ENCODE measurements at places on chromosomes 1 and 21. TPM values are rescaled to one million over a fixed set of nuclear protein-coding genes. Genes with fewer than 3 reads are reported as not detected.
A peak's percentile ranks its signal among the peaks of the same experiment; 100 is the strongest.

Gene KCNJ9
- total RNA-seq: not detected

Gene LRRN2
- total RNA-seq: 6.6 TPM

Gene TMEM200B
- 4.8 TPM for total RNA-seq

Gene RNU5D-1
- not detected for total RNA-seq

Gene ASCL5
- total RNA-seq: not detected

Gene CFH
- 271 TPM for total RNA-seq

Gene GPA33
- total RNA-seq: 1.5 TPM

Gene NPPB
- 10,488 TPM for total RNA-seq

Gene FNBP1L
- total RNA-seq: 17.8 TPM

Gene TRIM46
- total RNA-seq: not detected

Gene RGSL1
- not detected for total RNA-seq

Gene ATP1A4
- total RNA-seq: not detected

- no peak for DNase-seq
Measured at GRCh38 chr21:20882462-20883407, 115.5 kb upstream of the NCAM2 start.

DNA sequence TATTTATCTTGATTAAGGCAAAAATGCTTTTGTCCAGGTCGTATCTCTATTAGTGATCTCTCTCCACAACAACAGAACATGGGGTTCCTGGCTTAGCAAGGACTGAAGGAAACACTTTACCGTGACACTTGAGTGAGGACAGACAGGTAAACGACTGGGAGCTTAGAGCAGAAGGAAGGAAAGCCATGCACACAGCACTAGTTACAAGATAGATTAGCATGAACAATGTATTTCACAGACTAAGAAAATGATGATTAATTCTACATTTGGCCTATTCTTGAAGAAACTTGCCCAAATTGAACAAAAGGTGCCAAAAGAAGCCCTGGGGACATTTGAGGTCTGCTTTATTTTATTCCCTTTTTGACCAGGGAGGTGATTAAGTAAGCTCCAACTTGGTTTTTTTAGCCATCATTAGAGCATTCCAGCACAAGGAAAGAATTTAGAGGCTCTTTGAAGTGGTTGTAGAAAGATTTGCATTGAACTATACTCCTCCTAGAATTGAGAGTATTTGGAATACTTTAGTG, 248.5 kb downstream of the USP25 start:
- no peak for DNase-seq

DNA sequence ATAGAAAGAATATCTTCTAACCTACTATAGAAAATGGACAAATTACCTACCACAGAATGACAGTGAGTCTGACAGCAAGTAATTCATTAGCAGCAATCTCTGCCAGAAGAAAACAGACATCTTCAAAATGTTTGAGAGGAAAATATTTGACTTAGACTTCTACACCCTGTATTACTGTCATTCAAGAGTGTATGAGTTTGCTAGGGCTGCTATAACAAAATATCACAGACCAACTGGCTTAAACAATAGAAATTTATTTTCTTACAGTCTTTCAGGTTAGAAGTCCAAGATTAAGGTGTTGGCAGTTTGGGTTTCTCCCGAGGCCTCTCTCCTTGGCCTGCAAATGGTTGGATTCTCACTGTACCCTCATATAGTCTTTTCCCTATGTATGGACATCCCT, 52.9 kb upstream of the FGGY start:
- DNase-seq: no peak

DNA sequence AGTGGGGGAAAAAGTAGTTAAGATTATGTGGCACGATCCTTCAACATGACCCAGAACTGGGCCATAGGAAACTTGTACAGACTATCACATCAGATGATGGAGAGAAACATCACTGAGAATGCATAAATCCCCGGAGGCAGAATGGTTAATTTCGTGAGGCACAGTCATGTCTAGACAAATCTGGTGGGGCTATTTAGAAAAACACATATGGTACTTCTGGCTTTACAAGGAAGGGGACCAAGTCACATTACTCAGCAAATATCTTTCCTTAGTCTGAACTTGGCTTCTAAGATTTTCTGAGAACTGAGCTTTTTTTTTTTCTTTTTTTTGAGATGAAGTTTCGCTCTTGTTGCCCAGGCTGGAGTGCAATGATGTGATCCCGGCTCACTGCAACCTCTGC, 9.2 kb upstream of the UQCRHL start:
- no peak for DNase-seq

DNA sequence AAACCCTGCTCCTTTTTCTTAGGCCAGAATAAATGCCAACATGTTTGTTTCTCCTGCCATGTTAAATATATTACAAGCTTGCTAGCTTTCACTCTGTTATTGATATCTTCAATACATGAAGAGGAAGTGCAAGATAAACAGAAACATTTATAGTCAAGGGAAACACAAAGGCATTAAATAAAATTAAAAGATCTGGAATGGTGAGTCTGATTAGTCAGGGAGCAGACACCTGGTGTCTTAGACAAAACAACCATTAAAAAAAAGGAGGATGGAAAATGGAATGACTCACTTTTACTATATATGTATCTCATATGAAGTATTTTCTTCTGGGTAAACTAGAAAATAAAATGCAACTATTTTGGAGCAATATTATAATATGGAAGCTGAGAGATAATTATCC, 123.3 kb downstream of the SMYD3 start:
- DNase-seq: no peak

DNA sequence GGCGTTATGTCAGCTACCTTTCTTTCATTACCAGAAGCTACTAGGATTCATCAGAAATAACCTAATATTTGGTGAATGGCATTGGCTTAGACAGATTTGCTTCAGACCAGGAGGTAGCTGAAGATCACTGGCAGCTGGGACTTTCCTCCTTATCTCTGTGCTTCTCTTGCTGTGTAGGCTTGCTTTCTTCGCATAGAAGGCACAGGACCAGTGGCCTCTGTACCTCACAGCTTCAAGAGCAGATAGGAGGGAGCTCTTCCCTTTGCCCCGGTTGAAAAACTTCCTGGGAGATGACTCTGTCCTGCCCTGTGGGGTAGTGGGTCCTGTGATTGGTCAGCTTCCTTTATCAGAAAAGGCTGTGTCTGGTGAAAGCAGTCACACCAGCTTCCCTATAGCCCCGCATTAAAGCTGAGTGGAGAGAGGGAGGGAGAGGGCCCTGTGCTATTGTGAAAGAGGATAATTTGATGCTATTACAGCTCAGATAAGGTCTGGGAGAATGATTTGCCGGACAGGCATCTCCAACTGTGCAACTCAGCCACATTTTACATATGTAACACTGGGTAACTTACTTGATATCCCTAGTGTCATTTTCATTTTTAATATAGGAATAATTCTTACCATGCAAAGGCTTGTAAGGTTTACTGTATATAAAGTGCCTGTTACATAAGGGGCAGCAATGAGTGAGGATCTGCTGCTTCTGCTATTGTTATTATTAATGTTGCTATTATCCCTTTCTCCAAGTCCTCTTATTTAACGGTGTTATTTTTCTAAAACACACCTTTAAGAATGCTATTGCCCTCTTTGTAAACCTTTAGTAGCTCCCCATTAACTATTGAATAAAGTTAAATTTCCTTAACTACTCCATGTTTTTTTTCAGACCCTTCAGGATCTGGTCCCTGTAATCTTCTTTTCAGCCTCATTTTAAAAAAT, 31.6 kb downstream of the OSBPL9 start:
- peak; percentile 62 for DNase-seq

GRCh38 chr1:215744419-215744818, 177.3 kb downstream of the KCTD3 start:
- DNase-seq: no peak

DNA sequence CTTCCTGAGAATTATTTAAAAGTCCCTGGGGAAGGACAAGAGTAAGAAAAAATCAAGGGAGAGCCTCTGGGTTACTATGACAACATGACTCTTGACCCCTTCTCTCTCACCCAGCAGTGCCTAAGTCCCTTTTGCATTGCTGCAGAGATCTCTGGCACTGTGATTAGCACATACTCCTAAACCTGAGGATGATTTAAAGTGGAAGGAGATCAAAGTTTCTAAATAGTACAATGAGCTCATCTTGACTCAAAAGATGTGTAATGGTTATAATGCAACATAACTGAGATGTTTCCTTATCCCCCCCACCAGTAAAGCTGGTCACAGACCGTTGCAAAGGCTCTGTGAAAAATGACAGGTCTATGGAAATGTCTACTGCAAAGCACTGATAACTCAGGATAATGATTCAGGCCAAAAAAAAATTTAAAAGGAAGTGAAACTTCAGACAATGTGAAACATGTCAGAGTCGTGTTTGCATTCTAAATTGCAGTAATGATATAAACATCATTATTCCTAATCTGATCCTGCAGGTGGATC, 519.2 kb downstream of the KIF26B start:
- DNase-seq: no peak

- DNase-seq: peak; percentile 56
Measured at GRCh38 chr1:903721-904271, 19.9 kb upstream of the SAMD11 start.

DNA sequence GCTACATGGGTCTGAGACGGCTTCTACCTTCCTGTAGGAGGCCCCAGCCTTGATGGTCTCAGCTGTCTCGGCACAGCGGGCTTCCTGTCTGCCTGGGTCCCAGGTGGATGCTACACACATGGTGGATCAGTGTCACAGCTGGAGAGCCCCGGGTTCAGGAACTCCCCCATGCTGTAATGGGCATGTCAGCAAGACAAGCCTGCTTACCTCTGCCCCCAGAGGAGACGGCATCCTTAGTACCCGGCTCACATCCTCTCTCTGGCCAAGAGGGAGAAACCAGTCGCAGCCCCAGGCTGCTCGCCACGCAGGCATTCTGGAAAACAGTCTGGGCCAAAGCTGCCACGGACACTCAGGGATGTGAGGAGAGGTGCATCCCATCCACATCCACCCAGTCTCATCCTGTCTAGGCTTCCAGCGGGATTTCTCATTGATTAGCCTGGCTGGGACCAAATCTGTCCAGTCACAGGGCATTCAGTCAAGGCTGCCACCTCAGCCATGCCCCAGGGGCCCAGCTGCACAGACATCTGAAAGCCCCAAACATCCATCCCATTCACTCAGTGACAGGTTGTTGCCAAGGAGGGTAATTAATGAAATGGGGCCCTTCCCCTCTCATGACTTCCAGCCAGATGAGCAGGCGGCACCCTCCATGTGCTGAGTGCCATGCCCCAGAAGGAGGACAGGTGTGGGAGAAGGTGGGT, 10.5 kb downstream of the SNAP47 start:
- no peak for DNase-seq

- DNase-seq: no peak
Measured at GRCh38 chr1:119341372-119341947, 27.1 kb upstream of the HAO2 start.

DNA sequence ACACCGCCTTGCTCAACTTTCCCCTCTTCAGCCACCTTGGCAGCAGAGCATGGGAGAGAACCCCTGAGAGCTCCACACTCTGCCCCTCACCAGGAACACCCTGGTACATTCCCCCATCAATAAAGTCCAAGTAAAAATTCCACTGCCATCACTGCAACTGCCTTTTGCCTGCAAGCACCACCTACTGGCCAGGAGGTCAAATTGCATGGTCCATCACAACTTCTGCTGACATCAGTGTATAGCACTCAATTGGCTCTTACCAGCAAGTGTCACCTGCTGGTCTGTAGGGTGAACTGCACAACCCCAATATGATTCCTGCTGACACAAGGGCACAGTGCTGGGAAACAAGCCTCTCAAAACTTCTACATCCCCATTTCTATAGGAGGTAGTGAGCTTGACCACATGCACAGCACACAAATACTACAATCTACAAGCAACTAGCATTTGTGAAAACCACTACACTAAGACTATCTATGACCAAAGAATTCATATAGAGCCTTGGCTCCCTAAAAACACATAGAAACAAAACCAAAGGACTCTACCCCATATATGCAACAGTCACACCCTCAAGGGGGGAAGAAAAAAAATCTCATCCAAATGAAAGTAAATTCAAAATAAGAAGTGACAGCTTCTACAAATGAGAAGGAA, 69.2 kb downstream of the FASLG start:
- no peak for DNase-seq

DNA sequence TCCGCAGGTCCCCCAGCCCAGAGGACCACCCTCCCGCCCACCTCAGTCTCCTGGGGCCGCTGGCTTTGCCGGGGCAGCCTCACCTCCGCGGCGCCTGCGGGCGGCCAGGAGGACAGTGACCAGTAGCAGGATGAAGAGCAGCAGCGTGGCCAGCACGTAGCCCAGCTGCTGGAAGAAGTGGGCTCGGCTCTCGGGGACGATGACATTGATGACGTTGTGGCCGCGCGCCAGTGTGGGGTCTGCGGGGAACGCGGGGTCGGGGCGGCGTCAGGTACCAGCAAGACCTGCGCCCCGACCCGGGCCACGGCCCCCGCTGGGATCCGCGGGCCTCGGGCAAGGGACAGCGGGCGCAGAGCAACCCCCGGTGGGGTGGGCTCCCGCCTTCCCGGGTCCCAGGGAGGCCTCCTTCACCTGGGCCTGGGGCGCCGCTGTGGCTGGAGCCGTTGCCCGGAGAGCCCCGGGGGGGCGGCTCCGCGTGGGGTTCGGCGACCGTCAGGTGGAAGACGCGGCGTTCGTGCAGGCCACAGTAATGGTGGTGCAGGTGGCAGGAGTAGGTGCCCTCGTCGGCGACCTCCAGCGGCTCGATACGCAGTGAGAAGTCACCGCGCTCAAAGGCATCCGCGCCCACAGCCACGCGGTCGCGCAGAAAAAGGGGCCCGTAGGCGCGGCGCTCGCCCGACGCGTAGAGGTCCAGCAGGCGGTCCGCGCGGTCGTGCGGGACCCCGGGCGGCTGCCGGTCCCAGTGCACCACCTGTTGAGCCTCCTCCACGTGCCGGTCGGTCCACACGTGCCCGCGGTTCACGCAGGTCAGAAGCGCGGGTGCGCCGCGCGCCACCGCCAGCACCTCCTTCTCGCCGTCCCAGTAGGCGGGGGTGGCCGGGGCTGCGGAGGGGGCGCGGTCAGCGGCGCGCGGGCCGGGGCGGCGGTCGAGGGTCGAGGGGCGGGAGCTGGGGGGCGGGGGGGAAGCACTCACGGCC, 3.8 kb downstream of the MXRA8 start:
- no peak for DNase-seq

- DNase-seq: no peak
Measured at GRCh38 chr1:59597420-59598119, 217.2 kb upstream of the HOOK1 start.

DNA sequence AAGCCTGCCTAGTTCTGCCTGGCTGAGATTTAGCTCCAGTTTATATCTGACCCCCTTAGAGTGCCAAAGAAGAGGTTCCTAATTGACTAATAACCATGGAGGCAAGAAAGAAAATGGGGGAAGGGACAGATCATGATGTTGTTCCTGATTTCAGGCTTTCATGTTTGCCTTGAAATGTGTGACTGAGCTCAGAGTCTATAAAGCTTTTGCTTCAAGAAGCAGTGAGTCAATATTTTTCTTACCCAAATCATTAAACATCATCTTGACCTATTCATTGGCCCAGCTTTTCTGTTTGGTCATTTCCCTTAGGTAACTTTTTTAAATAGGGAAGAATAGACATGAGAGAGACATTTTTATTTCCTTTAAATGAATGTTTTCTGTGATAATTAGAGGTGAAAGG, 55.9 kb downstream of the HHAT start:
- no peak for DNase-seq
